SIG-M5 (cell line): ENCODE measurements at places on chromosomes 4 and X.
A peak's percentile ranks its signal among the peaks of the same experiment; 100 is the strongest.

- no peak for DNase-seq
Measured at GRCh38 chr4:183905081-183905592, at the start of gene STOX2. Gene STOX2, plus strand, starts transcription at chr4:183905307. Its CDS starts 1,484 bp downstream, at chr4:183906791.

DNA sequence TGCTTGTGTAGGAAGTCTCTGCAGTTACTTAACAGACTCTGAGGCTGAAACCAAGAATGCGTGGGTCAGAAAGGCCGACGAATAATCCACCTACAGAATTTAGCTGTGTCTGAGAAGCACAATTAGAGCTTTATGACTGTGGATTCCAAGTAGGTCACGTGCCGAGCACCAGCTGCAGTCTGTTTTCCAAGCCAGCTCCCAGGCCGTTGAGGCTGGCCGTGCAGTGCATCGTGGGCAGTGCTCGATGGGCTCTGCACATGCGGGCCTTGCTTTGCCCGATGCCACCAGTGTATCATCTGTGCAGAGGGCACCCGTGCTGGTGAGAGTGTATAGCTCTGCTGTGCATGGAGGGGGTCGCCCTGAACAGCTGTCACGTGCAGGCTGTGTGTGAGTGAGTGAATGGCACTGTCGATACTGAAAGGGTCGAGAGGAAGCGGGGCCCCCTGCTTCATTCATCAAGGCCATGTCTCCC is 67.5 kb upstream of the CLDN34 start:
- no peak for DNase-seq

- DNase-seq: no peak
Measured at GRCh38 chr4:184437565-184438265, 36.6 kb downstream of the IRF2 start.

DNA sequence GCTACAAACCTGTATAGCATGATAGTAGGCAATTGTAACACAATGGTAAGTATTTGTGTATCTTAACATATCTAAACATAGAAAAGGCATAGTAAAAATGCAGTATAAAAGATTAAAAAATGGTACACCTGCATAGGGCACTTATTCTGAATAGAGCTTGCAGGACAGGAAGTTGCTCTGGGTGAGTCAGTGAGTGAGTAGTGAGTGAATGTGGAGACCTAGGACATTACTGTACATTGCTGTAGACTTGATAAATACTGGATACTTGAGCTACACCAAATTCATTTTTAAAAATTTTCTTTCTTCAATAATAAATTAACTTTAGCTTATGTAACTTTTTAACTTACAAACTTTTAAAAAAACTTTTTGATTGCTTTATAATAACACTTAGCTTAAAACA is 68.2 kb upstream of the MAML3 start:
- DNase-seq: no peak

DNA sequence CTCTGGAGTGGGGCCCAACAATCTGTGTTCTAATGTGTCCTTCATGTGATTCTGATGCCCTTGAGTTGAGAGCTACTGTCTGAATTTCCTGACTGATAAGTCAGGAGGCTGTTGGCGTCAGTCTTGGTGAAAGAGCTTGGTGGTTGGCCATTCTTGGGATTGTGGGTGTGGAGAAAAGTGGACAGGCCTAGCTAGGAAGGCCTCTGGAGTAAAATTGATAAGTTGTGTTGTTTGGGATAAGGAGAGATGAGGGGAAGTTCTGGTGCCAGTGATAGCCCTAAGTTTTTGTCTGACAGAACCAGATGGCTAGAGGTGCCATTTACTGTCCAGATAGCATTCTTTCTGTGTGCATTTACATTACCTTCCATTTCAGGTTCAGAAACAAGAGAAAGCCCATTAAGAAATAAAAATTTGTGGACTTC is 11.7 kb downstream of the NSD2 start:
- no peak for DNase-seq

DNA sequence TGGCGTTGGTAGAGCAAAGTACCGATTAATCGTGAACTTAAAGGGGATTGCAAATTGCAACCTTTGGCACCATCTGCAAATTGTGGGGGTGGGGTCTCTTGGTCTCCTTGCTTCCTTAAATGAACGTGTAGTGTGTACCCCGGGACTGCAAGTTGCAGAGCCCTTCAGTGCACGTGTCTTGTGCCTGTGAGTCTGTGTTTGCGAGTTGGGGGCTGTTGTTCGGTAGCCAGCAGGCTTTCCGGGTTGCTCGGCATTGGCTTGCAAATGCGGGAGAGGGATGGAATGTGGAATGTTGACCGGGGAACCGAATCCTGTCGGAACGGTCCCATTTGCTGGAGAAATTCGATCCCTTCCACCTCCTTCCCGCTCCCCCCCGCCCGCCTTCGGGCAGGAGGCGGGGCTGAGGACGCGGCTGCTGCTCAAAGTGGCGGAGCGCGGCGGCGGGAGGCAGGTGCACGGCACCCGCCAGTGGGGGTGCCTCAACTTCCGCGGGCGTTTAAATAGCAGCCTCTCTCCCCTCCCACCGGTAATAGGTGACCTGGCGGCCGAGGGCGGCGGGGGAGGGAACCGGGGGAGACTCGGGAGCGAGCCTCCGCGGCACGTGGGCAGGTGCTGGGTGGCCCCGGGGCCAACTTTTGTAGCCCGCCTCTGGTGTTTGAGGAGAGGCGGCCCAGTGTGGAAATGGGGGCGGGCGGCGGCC is 1.5 kb downstream of the JADE1 start:
- peak; percentile 41 for DNase-seq

GRCh38 chrX:16491461-16491860 is 158.5 kb upstream of the S100G start:
- DNase-seq: no peak

- DNase-seq: no peak
Measured at GRCh38 chr4:108477527-108478108, 142.8 kb upstream of the RPL34 start.

GRCh38 chrX:68985135-68985755 is 156.4 kb downstream of the EFNB1 start:
- no peak for DNase-seq

DNA sequence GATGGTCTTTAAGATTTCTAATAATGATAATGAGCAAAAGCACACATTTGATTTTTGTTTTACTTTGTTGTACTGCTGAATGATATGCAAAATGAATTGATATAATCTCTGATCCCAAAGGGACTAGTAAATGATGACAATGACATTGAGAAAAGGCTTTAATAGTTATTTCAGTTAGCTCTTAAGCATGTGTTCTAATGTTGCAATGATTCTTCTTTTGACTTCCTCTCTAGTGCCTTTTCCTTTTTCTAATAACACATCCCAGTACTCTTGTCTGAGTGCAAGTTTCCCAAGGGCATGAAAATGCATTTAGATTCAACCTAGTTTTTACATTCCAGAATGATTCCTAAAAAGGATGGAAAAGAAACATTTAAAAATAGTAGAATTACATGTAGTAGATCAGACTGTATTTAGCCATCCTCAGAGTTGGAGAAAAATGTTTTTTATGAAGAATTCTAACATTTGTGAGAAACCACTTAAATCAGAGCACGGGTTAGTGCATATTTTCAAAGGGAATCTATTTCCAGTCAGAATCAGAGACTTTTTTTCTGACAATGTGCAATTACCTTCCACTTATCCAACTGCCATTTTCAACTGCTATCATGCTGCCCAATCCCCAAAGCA is 508.8 kb downstream of the C4orf33 start:
- no peak for DNase-seq

DNA sequence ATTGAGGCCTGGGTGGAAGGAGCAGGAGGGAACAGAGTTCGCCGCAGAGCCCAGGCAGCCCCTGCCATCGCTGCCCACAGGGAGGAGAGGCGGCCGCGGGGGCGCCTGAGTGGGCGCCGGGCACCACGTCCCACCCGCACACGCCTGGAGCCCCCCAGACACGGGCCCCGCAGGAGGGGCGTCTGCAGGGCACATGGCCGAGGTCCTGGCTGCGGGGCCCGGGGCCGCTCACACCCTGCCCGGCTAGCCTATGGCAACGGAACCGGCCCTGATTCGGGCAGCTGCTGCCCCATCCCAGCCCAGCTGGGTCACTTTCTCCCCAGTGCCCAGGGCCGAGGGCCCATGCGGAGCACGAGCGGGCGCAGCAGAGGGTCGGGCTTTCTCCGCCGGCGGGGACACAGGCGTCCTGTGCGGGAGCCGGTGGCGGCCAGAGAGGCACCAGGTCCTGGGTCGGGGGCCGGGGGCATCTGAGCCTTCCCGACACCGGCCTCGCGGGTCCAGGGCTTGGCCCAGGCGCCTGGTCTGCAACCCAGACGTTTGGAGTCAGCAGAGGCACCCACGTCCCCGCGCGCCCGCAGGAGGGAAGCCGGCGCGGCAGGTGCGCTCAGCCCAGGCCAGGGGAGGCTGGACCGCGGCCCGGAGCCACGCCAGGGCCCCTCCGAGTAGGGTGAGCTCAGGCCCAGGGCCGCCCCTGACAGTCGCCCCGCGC is 91.2 kb downstream of the FAM53A start:
- no peak for DNase-seq

DNA sequence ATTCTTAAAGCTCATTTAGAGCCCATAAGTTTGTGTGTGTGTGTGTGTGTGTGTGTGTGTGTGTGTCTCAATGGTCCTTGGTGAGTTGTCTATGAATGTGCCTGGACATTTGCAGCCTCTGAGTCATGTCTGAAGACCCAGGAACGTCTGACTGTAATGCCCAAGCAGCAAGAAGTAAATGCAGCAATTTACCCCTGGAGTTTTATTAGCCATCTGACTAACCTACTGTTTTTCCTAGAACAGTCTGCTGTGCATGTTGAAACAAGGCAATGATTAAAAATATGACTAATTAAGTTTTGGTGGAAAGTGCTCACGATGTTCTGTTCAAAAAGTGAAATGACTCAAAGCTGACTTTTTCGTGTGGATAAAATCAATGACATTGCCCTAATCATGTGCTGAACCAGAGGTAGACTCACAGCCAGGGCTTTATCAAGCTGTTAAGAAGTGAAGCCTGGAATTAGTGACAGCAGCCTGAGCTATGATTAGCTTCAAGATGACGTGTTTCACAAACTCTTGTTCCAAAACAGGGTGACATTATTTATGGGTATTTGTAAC is 201.6 kb downstream of the CPE start:
- no peak for DNase-seq

GRCh38 chr4:83617371-83618035 is 81.6 kb downstream of the GPAT3 start:
- no peak for DNase-seq

- no peak for DNase-seq
Measured at GRCh38 chr4:110527156-110527555, 51.2 kb downstream of the ENPEP start.

DNA sequence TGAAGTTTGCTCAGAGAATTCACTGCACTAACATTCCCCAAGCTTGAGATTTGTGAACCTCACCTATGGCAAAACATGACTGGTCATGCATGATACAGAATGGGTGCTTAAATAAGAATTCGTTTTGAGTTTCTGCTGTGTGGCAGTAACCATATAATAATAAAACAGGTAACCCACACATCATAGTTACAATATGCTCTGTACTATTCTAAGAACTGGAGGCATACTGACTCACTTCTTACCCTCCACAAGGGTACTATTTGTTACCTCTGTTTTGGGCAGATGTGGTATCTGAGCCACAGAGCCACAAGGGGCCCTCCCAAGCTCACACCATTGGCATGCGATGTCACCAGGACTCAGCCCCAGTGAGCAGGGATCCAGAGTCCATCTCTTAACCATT is 17.6 kb downstream of the SLC2A9 start:
- DNase-seq: no peak

- DNase-seq: no peak
Measured at GRCh38 chr4:177118596-177118995, 191.1 kb upstream of the NEIL3 start.

DNA sequence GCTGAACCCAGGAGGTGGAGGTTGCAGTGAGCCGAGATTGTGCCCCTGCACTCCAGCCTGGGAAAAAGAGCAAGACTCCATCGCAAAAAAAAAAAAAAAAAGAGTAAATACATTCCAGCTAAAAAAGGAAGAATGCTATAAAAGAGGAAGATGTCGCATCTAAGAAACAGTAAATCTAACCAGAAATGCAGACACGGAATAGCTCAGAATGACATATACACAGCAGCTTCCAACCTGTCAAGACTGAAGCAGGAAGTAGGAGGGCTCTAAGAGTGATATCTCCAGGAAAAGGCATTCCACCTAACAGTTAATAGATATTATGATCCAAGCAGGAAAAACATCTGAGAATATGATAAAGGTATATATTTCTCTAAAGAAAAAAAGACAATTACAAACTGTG is 16.0 kb downstream of the CLOCK start:
- DNase-seq: no peak

DNA sequence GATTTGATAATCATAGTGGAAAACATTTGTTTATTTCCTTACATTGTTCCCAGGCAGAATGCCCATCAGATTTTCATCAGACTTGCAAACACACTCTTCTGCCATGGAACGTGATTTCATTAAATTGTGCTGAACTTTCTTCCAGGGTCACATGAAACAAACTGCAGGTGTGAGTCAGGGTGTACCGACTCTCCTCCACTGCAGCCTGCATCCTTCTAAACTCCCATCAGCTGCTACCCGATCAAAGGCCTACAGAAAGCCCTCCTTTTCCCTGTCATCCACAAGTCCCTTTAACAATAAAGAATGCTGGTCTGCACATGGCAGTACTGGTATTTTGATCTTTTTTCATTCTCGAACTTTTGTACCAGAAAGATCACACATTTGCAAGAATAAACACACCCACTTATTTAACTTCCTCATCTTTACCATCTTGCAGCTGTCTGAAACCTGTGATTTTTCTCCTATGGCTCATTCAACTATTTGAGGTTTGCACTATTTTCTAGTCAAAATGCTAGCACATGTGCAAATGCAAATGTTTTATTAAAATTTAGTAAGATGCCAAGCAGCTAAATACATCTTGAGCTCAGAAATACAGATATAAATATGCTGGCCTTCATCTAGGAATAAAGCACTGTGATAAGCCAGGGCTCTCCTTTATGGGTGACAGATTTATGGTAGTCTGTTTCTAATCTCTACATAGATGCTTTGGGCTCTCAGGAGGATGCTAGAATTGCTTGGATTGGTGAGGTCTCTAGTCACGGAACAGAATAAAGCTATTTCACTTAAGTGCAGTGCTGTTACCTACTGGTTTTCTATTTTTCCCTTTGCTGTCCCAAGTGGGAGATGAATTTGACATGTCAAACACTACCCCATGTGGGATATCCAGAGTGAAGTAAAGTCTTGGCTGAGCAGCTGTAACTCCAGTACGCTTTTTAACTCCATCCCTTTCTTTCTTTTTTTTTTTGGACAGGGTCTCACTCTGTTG is 25.8 kb upstream of the ARHGAP24 start:
- DNase-seq: no peak
